ENCODE measurements at places on chromosomes 16 and 17.
A peak's percentile ranks its signal among the peaks of the same experiment; 100 is the strongest.

- H3K36me3 ChIP-seq, result no peaks in the 10 kb centered on the region
- H3K4me1 ChIP-seq, result no peaks in the 10 kb centered on the region
- no peak for DNase-seq
- H3K27me3 ChIP-seq, result no peaks in the 10 kb centered on the region
- H3K4me3 ChIP-seq, result no peak overlapping the region
- H3K27ac ChIP-seq, result no peak overlapping the region
Measured at GRCh38 chr17:11882716-11883115, 114.6 kb downstream of the ZNF18 start.

DNA sequence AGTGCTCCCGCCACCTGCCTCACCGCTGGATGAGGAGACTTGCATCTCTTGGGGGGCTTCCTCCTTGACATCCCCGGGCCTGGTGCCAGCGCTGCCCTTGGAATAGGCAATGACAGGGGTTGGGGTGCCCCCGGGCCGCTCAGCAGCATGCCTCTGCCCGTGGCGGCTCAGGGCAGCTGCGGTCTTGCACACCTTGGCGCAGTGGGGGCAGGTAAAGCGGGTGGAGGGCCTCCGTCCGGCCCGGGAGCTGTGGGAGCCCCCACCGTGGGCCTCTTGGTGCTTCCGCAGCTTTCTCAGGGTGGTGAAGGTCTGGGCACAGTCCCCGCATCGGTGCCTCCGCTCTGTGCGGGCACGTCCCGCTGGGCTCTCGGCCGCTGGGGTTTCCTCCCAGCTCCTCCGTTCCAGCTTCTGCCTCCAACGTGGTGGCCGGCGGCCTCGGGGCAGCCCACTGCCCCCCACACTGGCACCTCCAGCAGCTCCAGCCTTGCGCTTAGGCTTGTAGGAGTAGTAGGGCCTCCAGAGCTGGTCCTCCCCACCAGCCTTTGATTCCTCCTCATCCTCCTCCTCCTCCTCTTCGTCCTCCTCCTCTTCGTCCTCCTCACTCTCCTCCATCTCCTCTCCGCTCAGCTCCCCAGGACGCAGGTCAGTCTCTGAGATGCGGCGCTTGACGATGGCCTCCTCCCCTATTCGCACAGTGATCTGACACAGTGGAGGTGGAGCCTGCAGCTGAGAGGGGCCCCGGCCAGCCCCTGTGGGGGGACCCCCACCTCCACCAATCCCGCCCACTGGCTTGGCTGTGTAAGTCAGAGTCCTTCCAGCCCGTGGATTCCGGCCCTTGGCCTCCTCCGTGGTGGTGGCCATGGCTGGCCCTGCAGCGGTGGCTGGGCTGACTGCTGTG, 16.7 kb downstream of the ZBTB4 start:
- H3K27me3 ChIP-seq, result no peaks in the 10 kb centered on the region
- no peak overlapping the region for H3K4me3 ChIP-seq
- no peak for DNase-seq
- no peaks in the 10 kb centered on the region for H3K4me1 ChIP-seq

DNA sequence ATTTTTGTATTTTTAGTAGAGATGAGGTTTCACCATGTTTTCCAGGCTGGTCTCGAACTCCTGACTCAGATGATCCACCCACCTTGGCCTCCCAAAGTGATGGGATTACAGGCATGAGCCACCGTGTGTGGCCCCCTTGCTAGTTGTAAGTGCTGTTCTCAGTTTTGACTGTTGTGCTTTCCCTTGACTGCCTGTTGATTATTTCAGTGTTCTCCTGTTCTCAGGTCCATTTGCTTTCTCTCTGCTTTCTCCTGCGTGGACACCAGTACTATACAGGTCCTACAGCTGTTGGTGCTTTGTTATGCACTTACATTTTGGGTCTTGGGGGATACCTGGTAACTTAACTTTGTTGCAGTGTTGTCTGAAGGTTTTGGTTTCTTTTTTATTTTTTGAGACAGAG, 8.2 kb downstream of the CASC3 start:
- DNase-seq, result no peak
- H3K27ac ChIP-seq, result no peak overlapping the region
- H3K4me1 ChIP-seq, result no peaks in the 10 kb centered on the region

DNA sequence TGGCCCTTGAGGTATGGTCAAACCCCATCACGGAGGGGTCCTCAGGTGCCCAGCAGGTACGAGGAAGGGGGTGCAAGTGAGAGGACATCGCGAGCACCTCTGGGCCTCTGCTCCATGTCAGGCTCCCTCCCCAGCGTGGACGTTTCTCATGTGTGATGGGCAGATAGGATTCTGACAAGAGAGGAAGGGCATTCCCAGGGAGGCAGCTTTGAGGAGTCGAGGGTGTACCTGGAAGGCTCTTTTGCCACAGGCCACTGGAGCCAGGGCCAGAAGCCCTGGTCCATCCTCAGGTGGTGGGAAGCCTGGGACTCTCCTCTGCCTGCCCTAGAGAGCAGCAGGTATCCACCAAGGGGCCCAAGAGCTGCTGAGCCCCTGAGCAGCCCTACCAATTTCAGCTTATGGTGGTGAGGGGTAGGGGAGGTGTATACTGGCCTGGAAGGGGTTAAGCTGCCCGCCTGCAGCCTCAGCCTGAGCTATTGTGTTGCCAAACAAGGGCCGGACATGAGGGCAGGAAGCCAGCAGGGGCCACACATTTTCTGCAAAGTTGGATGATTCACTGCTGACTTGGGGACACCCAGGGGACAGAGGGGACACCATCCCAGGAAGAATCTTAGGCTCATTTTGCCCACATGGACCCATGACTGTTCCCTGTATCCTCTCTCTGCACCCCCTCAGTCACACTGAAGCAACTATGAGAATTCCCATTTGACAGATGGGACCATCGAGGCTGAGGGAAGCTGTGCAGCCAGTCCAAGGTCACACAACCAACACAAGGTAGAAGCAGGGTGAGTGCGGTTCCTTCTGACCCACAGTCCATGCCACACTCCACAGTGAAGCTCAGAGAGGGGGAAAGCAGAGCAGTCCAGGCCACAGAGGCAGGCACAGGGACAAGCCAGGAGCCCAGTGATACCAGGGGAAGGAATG, 1.7 kb downstream of the CDH5 start:
- no peaks in the 10 kb centered on the region for H3K4me1 ChIP-seq
- no peak overlapping the region for H3K4me3 ChIP-seq
- H3K36me3 ChIP-seq, result no peaks in the 10 kb centered on the region
- peaks cover 5% of the 10 kb centered on the region for H3K27me3 ChIP-seq
- no peak for DNase-seq

DNA sequence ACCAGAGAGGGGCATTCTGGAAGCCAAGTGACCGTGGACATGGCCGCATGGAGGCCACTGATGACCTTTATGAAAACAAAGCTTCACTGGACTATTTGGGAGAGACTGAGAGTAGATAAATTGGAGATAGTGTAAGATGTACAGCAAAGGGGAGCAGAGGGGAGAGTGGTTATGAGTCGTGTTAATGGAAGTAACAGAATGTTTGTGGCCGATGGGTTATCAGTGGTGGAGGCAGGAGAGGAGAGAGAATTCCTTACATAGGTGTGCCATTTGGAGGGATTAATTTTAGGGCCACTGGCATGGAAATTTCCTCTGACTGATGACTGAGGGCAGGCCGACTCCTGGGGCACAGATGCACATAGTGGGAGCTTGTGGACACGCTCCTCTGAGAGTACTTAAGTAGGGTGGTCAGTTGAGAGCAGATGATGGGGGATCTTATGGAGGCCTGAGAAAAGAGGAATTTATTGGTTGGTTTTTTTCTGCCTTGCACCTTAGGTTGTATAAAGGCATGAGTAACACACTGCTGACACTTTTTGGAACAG, 19.2 kb downstream of the PRPSAP2 start:
- H3K4me3 ChIP-seq, result no peak overlapping the region
- no peak for DNase-seq
- no peak overlapping the region for H3K27ac ChIP-seq
- H3K36me3 ChIP-seq, result peaks cover 67% of the 10 kb centered on the region

GRCh38 chr17:1940810-1941185, 84.3 kb downstream of the RTN4RL1 start:
- no peak overlapping the region for H3K4me3 ChIP-seq
- no peak for DNase-seq
- no peaks in the 10 kb centered on the region for H3K36me3 ChIP-seq
- H3K27me3 ChIP-seq, result no peaks in the 10 kb centered on the region
- H3K27ac ChIP-seq, result no peak overlapping the region

DNA sequence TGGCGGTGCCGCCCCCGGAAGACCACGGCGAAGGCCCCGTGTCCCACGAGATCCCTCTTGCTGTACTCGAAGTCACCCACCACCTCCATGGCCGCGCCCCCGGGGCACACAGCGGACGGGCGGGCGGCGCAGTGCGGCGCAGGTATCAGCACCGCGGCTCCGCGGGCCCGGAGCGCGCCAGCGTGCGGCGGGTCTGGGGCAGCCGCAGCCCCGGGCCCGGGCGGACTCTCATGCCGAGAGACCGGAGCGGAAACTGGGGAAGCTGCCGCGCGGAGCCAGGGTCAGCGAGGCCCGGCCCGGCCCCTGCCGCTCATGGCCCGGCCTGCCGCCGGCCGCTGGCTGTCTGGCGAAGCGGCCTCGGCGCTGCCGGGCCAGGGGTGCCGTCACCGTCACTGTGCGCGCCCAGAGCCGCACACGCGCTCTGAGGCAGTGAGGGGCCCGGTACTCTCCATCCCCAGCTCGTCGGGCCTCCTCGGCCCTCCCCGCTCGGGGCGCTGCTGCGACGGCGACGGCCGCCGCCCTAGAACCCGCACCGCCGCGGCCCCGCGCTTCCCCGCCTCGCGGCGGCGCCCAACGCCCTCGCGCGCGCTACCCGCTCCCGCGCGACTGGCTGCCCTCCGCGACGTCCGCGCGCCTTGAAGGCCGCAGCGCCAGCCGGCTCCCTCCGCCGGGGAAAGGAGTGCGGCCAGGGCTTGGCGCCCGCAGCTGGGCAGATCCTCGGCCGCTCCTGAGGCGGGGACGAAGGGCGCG, at the start of gene ULK2:
Gene ULK2, minus strand, starts transcription at position 608 of the 750 bp plus-strand sequence. Its CDS starts 519 bp downstream, at position 89.
- peak within 1 kb of the TSS; percentile 83 for H3K4me3 ChIP-seq
- DNase-seq, result no peak
- H3K27ac ChIP-seq, result peak within 1 kb of the TSS; percentile 48
- no peaks in the 10 kb centered on the region for H3K36me3 ChIP-seq

GRCh38 chr17:8675306-8675705, 44.8 kb upstream of the MYH10 start:
- H3K4me1 ChIP-seq, result no peaks in the 10 kb centered on the region
- no peak for DNase-seq
- H3K27me3 ChIP-seq, result no peaks in the 10 kb centered on the region
- H3K4me3 ChIP-seq, result no peak overlapping the region
- H3K36me3 ChIP-seq, result no peaks in the 10 kb centered on the region

DNA sequence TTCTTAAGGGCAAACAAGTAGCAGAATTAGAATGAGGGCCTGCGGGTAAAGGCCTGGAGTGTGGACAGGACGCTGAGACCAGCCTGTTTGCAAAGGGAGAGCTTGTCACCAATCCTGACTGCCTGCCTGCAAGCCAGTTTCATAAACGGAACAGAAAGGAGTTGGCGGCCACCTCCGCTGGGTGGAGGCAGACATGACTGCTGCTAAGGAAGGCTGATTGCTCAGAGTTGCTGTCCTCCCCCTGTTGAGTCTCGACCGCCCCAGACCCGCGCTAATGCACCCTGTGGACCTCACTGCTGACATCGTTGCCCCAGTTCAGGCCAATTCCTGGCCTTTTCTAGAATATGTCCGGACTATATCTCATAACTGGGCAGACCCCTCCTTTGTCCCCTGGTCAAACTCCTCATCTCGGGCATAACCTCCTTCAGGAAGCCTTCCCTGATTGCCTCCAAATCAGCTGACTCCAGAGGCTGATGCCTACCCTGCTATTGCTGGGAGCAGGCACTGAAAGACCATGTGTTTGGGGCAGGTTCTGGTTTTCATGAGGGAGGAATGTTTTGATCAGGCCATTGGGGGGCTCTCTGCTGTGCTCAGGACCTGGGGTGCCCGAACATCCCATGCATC, 153.0 kb upstream of the CIBAR2 start:
- no peaks in the 10 kb centered on the region for H3K4me1 ChIP-seq
- no peak for DNase-seq
- no peak overlapping the region for H3K27ac ChIP-seq
- no peak overlapping the region for H3K4me3 ChIP-seq
- H3K27me3 ChIP-seq, result no peaks in the 10 kb centered on the region
- H3K36me3 ChIP-seq, result no peaks in the 10 kb centered on the region

- no peak overlapping the region for H3K4me3 ChIP-seq
- DNase-seq, result no peak
- no peak overlapping the region for H3K27ac ChIP-seq
- peaks cover 18% of the 10 kb centered on the region for H3K36me3 ChIP-seq
Measured at GRCh38 chr16:69881141-69881540, 70.0 kb upstream of the CLEC18A start.

DNA sequence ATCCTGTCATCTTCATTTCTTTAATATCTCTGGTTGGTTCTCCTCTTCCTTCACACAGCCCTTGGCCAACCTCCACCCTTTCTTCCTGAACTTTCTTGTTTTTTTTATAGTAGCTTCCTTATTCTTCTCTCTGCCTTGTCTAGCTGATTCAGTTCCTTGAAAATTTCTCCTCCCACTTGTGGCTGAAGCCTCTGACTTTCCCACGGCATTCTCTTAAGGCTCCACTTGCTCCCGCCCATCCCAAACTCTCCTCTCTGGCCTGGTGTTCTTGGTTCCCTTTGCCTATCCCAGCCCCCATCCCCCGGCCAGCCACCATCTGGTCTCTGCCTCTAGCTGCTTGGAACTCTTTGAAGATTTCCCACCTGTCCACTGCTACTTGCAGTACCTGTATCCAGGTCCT, 29.1 kb downstream of the NLRP1 start:
- no peak overlapping the region for H3K27ac ChIP-seq
- H3K4me1 ChIP-seq, result no peaks in the 10 kb centered on the region
- peaks cover 74% of the 10 kb centered on the region for H3K36me3 ChIP-seq
- no peak overlapping the region for H3K4me3 ChIP-seq
- no peak for DNase-seq
- no peaks in the 10 kb centered on the region for H3K27me3 ChIP-seq

- H3K27ac ChIP-seq, result no peak overlapping the region
- H3K27me3 ChIP-seq, result no peaks in the 10 kb centered on the region
- peaks cover 30% of the 10 kb centered on the region for H3K4me1 ChIP-seq
- DNase-seq, result no peak
- H3K4me3 ChIP-seq, result no peak overlapping the region
Measured at GRCh38 chr17:7258731-7259554, 3.3 kb downstream of the CLDN7 start.

DNA sequence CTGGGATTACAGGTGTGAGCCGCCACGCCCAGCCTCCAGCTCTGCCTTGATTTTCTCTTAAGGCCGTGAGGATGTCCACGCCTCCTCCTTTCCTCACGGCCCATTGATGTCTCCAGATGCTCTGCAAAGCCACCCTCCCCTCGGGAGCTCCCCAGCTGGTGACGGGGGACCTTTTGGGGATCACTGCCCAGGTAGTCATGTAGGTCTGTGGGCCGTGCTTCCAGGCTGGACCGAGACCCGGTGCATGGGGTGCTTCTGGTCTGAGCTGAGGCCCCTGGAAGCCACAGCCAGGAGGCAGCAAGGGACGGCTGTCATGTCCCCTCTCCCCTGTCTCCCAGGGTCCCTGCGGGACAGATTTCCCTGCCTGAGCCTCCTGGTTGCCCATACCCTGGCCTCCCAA, 277.8 kb downstream of the SEC14L1 start:
- H3K4me1 ChIP-seq, result peaks cover 51% of the 10 kb centered on the region
- no peak overlapping the region for H3K4me3 ChIP-seq
- DNase-seq, result no peak
- H3K36me3 ChIP-seq, result peaks cover 19% of the 10 kb centered on the region

Measured in effector memory CD4-positive, alpha-beta T cell (primary cell).